ENCODE measurements at places on chromosomes 1 and 21.

DNA sequence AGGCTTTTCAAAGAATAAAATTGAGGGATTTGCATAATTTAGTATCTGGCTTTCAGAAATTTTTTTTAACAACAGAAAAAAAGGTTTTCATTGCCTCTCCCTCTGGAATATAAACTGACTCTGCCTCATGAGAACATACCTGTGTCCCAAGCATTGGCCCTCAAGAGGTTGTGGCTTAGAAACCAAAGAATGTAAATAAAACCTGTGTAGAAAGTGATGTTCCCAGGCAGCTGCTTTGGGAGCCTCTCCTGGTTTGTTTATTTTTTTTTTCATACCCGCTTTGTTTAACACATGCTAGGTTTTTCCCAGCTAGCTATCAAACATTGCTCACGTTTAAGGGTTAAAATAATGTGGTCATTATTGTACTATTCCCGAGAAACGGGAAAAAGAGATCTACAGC lies 40.5 kb upstream of the IFNAR2 start:
- no peak for DNase-seq

DNA sequence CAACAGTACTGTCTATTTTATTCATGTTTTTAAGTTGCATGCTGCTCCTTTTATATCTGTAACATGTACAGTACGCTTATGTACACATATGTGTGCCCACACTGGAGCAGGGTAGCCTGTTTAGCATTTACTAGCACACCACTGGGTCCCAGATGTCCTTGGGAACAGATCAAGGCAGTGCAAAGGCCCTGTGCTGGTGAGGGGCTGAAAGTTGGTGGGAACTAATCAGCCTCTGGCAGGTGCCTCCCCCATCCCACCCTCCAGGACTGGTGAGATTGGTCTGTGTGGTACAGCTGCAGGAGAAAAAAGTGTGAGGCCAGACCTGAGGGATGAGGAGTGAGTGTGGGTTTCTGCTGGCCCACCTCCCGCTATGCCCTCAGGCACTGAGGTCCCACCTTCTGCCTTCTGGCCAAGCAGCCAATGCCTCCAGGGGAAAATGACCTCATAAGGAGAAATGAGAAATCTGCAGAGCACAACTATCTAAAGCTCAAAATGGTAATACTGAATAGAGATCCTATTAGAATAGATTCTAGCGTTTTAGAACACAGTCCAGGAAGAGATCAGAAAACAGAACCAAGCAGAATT lies 58.9 kb downstream of the POFUT2 start:
- no peak for DNase-seq

- no peak for DNase-seq
These were observed 55.1 kb downstream of the PRDX6 start for GRCh38 chr1:173532237-173532636.

GRCh38 chr21:27201197-27201596 lies 234.3 kb upstream of the ADAMTS5 start:
- DNase-seq: no peak

- no peak for DNase-seq
These were observed 3.3 kb upstream of the IL23R start for GRCh38 chr1:67162954-67163353.

DNA sequence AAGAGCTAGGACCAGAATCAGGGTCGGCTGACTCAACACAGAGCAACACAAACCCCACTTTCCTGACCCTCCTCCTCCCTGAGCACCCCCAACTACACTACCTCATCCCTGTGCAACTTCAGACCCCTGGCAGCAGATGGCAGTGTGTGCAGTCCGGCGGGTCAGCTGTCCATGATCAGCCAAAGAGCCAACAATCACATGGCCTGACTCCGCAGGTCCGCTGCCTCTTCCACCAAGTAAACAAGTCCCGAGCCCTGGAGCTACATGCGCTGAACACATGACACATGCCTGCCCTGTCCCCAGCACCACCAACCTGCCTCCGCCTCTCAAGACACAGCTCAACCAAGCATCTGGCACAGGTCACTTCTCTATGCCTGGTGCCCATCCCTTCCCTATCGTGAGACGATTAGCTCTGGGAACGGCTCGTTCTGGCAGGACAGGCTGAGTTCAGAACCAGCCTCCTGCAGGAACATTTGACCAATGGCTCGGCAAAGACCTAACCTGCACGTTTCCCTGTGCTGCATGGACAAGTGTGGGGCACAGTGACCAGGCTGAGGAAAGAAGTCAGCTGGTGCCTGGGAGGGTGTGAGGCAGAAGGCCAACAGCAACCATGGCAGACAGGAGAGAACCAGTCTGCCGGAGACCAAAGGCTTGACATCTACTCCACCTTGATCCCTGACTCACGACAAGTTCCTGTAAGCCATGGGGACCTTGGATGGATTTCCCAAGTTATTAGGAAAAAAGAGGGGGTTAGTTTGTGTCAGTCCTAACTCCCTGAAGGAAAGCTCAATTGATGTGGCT lies 60.3 kb downstream of the CD46 start:
- no peak for DNase-seq

- DNase-seq: no peak
These were observed 738 bp downstream of the CELF3 start for GRCh38 chr1:151715726-151716404.

GRCh38 chr1:149936992-149937705 lies 470 bp upstream of the MTMR11 start:
- no peak for DNase-seq

GRCh38 chr1:110471131-110471530 lies 20.2 kb downstream of the PROK1 start:
- DNase-seq: no peak

DNA sequence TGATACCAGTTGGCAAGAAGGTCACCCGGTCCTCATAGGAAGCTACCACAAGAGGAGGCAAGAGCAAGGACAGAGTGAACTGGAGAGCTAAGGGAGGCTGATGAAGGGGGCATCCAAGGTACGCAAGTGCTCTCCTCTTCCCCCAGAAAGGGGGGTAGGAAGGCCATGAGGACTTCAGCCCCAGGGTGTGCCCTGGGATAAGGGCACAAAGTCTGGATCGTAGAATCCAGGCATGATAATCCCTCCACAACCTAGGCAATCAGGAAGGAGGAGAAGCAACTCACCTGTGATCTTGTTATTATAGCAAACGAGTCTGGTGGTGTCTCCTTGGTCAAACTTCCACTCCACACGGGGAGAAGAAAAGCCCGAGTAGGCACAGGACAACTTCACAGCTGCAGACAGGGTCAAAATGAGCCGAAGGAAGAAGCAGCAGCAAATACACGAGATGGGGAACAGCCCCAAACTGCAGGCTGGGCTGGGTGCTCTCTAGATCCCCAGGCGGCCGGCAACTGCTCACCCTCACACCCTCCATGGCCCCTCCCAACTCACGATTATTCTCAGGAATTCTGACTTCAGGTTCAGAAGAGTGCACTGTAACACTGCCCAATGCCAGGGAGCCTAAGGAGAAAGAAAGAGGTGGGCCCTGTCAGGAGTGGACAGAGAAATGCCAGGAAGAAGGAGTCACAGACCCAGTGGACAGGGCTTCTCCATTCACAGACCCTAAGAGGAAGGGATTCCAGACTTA lies 20.0 kb downstream of the F11R start:
- no peak for DNase-seq

DNA sequence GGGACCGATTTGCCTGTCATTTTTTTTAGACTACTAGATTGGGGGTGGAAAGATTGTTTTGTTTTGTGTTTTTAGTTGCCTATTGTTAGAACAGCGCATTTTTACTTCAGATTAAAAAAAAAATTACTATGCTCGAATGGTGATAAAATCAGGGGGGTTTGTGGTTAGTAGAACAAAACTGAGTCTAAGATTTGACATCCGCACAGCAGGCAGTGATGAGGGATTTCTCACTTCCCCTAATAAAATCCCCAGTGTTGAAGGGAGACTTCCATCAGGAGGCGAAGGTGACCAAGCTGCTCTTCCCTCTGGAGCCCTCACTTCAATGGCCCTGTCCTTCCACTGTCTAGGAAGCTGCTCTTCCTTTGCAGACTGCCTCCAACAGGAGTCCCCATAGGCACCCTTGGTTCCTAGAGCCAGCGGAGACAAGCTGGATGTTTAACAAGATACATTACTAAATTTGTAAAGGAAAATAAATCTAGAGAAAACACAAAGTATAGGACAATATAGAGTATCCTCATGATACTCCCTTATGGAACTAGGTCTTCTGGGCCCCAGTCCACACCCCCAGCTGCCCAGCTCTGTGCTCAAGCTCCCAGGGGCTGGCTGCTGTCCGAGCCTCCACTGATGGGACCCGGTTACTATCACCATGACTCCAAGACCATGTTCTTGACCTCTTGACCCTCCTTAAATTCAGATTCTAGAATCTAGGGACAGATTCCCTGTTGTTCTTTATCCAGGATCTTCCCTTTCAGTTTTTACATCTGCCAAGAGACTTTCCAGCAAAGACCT lies 31.0 kb downstream of the TENT5C start:
- no peak for DNase-seq

GRCh38 chr1:48552420-48552819 lies 80.4 kb upstream of the SPATA6 start:
- DNase-seq: no peak

GRCh38 chr1:8347635-8348034 lies 29.7 kb downstream of the SLC45A1 start:
- DNase-seq: no peak

DNA sequence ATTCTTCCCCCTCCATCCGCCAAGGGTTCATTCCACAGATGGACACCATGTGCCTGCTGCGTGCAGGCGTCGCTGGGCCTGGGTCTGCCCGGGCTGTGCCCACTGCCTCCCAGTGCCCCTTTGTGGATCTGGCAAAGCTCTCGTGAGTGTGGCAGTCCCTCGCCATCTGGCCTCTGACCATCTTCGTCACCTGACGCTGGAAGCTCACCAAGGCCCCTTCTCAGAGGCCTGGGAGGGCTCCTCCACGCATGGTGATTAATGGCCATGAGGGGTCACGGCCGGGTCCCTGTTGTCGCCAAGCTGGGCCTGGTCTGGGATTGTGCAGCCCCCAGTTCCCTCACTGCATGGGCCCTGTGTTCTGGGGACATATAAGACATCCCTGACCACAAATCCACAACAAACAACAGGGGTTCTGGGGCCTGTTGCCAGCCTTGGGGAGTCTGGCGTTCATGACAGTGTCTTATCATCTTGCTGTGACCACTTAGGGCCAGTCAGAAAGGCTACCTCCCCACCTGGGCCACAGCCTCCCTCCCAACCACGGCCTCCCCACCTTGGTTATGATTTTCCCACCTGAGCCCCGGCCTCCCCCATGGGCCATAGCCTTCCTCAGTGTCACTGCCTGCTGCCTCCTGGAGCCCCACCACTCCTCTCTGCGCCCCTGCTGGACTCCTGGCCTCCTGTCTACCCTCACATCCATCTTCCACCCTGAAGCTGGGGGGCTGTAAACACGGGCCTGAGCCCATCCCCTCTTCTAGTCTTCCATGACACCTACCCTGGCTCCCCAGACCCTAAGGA lies 27.9 kb downstream of the SLC45A1 start:
- DNase-seq: no peak

GRCh38 chr1:201357636-201358348 lies 19.7 kb downstream of the TNNT2 start:
- no peak for DNase-seq

- no peak for DNase-seq
These were observed 17.8 kb upstream of the MAST2 start for GRCh38 chr1:45785583-45785982.
